ENCODE measurements at places on chromosomes 5 and 9. TPM values are rescaled to one million over a fixed set of nuclear protein-coding genes. Genes with fewer than 3 reads are reported as not detected.

Gene EGR1
- 71.9 TPM for total RNA-seq

Gene EIF4E1B
- total RNA-seq: not detected

Gene PTGER4
- total RNA-seq: 7.4 TPM

Gene GAPT
- total RNA-seq: 0.81 TPM

Gene SPINK6
- total RNA-seq: not detected

Gene INSL4
- total RNA-seq: not detected

Gene GARIN3
- total RNA-seq: not detected

Gene DOCK8
- 5.5 TPM for total RNA-seq

Gene SLC45A2
- total RNA-seq: 0.16 TPM

Gene LCN6
- 18.2 TPM for total RNA-seq

Gene ARID3C
- not detected for total RNA-seq

Gene SAXO1
- total RNA-seq: not detected

Gene FOXD4L3
- not detected for total RNA-seq

Gene NAIP
- 13.7 TPM for total RNA-seq

Gene OGN
- total RNA-seq: 25.6 TPM

Gene SYK
- 5.6 TPM for total RNA-seq

Gene PRDM9
- total RNA-seq: not detected

Gene FOXD1
- 0.09 TPM for total RNA-seq

Gene THBS4
- total RNA-seq: 37.1 TPM

Gene PLPPR1
- total RNA-seq: not detected

Gene CTSV
- not detected for total RNA-seq

Gene ANKS6
- 6.5 TPM for total RNA-seq

Gene GRM6
- total RNA-seq: not detected

Gene GPX8
- 21.8 TPM for total RNA-seq

Gene FBP2
- 0.31 TPM for total RNA-seq

Gene SIMC1
- 8.0 TPM for total RNA-seq

Gene SV2C
- not detected for total RNA-seq

Gene ORM2
- total RNA-seq: 1.6 TPM

Gene CERCAM
- total RNA-seq: 19.1 TPM

Gene KCNV2
- not detected for total RNA-seq

Gene TRIM23
- total RNA-seq: 15.5 TPM

Gene WDR38
- not detected for total RNA-seq

Gene PCDHGA12
- total RNA-seq: 4.5 TPM

Gene COL27A1
- 7.0 TPM for total RNA-seq

Gene BAAT
- not detected for total RNA-seq

Gene PDCD1LG2
- total RNA-seq: 3.3 TPM

Gene PCDHA10
- total RNA-seq: 0.44 TPM

Gene RNF224
- not detected for total RNA-seq

Gene ANGPTL2
- total RNA-seq: 51.8 TPM

Gene PCDHA1
- not detected for total RNA-seq

Gene GARNL3
- 10.0 TPM for total RNA-seq

Gene FAM169A
- 6.9 TPM for total RNA-seq

Gene S1PR3
- total RNA-seq: 24.4 TPM

Gene C5orf58
- total RNA-seq: not detected

Gene GPR151
- total RNA-seq: not detected

Gene NR4A3
- total RNA-seq: 38.6 TPM

Gene GABRP
- total RNA-seq: 0.38 TPM

Gene PIK3R1
- total RNA-seq: 61.8 TPM

Gene PGM5
- total RNA-seq: 276 TPM

Gene ADGRV1
- 0.60 TPM for total RNA-seq

Gene CD274
- total RNA-seq: 7.3 TPM

Gene STPG3
- 0.59 TPM for total RNA-seq

Gene LCP2
- total RNA-seq: 10.6 TPM

Gene HNRNPA0
- 27.1 TPM for total RNA-seq

Gene PTGES
- 4.5 TPM for total RNA-seq

Measured in left cardiac atrium (tissue), 4 donors.